Naive thymus-derived CD4-positive, alpha-beta T cell (primary cell): ENCODE measurements at places on chromosomes 16 and 17. TPM values are rescaled to one million over a fixed set of nuclear protein-coding genes. Genes with fewer than 3 reads are reported as not detected.

The SDK2 gene
- total RNA-seq, result 8.4 TPM

The TEDC2 gene
- total RNA-seq, result 1.1 TPM

The CIBAR2 gene
- total RNA-seq, result not detected

The CDRT15L2 gene
- not detected for total RNA-seq

The SCNN1B gene
- not detected for total RNA-seq

The KRT33A gene
- total RNA-seq, result not detected

The SAMD14 gene
- not detected for total RNA-seq

The AOC2 gene
- 3.5 TPM for total RNA-seq
